Melanocyte of skin (primary cell): ENCODE measurements at places on chromosomes 12 and 14. TPM values are rescaled to one million over a fixed set of nuclear protein-coding genes. Genes with fewer than 3 reads are reported as not detected.

STYX gene
- total RNA-seq, result 10.3 and 17.1 TPM in 2 replicates

PSMD9 gene
- total RNA-seq, result 45.8 and 46.9 TPM in 2 replicates

GOLGA3 gene
- total RNA-seq, result 59.9 and 87.2 TPM in 2 replicates

RPGRIP1 gene
- not detected in 2 replicates for total RNA-seq

TMEM233 gene
- total RNA-seq, result not detected in 2 replicates

IFNG-AS1 gene
- total RNA-seq, result not detected in 2 replicates
